ENCODE measurements at places on chromosomes 11 and 22.

DNA sequence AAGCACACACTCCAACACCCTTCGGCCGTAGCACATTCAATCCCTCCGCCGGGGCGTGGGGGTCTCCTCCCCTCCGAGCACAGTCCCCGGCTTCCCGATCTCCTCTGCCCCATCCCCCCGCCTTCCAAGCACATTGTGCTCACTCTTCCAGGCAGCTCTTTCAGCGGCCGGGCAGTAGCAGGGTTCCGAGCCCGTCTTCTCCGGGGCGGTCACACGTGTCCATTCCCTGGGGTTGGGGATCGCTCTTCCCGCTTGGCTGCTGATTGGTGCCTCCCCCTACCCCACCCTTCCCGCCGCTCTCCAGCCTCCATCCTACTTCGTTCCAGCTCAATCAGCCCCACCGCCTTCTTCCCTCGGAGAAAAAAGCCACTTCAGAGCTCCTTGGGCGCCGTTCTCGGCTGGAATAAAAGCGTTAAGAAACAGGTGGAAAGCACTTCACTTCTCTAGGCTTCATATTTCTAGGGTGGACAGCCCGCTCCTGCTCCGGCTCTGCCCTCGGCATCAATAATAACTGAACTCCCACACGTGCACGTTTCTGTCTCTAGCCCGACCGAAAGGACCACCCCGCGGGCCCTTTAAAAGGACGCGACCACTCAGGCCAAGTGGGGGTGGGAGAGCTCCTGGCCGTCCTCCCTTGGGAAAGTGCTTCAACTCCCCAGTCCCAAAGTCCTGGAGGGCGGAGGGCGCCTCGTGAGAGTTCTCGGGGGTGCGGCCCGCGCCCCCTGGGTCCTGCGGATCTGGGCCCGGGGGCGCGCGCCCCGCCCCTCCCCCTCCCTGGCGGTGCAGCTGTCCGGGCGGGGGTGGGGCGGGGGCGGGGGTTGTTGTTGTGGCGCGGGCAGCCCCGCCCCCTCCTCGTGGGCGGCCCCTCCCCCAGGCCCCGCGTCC, 464 bp upstream of the CECR2 start:
- DNase-seq = no peak

- DNase-seq = no peak
Measured at GRCh38 chr11:62352355-62353336, 15.4 kb downstream of the ASRGL1 start.

DNA sequence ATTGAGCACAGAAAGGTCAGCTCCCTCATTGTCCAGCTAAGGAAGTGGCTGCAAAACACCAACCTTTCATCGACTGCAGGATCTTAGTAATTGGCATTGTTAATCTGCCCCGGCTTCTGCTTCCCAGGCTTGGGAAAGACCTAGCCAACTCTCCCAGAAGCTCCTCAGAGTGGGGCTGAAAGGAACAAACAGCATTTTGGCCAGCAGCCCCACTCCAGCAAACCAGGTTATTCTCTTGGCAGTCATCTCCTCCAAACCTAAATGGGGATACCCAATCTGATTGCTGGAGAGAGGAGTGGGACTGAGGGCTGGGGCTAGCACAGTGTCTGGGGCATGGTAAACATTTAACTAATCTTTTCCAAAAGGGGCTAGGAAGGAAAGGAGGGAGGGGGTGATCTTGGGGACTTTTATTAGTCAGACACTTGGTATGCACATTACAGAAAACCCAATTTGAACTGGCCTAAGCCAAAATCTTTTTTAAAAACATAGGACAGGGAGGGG, 294.4 kb downstream of the MN1 start:
- DNase-seq = no peak

DNA sequence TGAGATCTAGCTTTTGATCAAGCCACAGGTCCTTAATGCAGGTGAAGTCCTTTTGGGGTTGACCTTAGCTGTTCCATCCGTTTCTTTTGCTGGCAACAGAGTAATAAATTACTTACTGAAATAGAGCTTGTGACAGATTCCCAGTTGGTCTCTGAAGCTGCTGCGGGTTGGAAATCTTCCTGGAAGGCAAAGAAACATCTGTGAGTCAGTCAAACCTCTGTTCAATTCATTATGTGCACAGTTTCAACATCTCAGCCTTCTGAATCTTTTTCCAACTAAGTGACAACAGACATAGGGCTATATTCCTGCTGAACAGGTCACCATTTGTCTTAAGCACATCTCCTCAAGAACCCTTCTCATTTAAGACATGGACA, 88.9 kb upstream of the DDI1 start:
- DNase-seq = no peak

GRCh38 chr11:1694846-1695547, 2.0 kb upstream of the KRTAP5-6 start:
- no peak for DNase-seq

- no peak for DNase-seq
Measured at GRCh38 chr11:61814247-61814957, 2.4 kb downstream of the FADS1 start.

DNA sequence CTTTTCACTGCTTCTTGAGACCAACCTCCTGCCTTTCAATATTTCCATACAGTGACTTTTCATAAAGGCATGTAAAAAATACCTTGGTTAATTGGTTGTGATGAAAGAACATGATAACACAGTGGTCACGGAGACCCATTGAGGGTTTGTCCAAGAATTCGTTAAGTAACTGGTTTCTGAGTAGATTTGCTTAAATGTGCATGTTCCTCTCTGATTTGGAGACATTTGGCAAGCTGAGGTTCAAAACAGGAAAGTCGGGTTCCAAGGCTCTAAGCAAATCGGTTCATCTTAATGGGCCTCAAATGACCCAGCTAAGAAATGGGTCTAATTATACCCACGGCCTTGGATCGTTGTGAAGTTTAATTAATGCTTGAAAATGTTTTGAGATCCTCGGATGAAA, 36.9 kb upstream of the CCND1 start:
- no peak for DNase-seq

DNA sequence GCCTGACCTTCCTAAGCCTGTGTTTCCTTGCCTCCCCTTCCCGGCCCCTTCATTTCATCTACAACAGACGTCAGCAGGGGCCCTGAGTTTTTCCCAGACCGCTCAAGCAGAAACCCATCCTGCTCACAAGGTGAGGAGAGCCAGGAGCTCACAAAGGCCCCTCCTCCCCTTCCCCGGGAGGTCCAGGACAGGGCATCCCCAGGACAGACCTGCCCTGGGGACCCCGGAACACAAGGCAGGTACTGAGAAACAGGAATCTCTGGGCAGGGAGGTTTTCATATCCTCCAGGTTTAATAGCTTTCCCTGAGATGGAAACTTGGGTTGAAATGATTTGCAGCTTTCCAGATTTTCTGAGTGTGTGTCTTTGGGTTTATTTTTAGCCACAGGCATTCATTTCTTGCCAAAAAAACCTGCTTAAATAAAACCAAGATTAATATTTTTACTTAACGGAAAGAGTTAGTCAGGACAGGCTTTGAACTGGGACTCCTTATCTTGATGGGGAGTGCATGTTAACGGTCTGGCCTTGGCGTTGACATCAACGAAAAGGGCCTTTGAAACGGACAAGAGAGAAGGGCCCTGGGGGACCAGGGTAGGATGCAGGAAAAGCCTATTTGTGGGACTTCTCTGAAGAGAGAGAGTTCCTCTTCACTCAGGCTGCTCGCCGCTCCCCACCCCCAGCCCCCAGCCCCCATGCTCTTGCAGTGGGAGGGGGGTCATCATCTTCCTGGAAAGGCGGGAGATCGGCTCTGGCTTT, 38.5 kb downstream of the TIMP3 start:
- no peak for DNase-seq

- no peak for DNase-seq
Measured at GRCh38 chr22:44247923-44248892, 64.5 kb downstream of the SHISAL1 start.

GRCh38 chr11:100354736-100355135, 332.4 kb upstream of the ARHGAP42 start:
- no peak for DNase-seq
